ENCODE measurements at places on chromosomes 7 and 10.

GRCh38 chr7:33806298-33807154, 98.8 kb upstream of the BMPER start:
- DNase-seq, result peak; percentile 51

DNA sequence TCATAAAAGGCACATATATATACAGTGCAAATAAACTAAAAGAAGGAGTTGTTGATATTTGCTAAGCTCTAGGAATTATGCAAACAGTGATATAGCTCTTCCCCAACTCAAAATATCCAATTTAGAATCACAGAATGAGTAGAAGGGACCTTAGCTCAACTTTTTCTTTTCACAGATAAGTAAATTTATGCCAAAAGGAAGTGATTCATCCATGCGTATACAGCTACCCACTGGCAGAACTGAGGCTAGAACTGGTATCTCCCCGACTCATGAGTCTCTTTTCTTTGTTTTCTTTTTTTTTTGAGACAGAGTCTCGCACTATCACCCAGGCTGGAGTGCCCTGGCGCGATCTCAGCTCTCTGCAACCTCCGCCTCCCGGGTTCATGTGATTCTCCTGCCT, 54.2 kb upstream of the SVIL start:
- peak; percentile 75 for DNase-seq

- peak; percentile 2 for DNase-seq
Observed at GRCh38 chr7:111588065-111588433, 25.8 kb upstream of the IMMP2L start.

DNA sequence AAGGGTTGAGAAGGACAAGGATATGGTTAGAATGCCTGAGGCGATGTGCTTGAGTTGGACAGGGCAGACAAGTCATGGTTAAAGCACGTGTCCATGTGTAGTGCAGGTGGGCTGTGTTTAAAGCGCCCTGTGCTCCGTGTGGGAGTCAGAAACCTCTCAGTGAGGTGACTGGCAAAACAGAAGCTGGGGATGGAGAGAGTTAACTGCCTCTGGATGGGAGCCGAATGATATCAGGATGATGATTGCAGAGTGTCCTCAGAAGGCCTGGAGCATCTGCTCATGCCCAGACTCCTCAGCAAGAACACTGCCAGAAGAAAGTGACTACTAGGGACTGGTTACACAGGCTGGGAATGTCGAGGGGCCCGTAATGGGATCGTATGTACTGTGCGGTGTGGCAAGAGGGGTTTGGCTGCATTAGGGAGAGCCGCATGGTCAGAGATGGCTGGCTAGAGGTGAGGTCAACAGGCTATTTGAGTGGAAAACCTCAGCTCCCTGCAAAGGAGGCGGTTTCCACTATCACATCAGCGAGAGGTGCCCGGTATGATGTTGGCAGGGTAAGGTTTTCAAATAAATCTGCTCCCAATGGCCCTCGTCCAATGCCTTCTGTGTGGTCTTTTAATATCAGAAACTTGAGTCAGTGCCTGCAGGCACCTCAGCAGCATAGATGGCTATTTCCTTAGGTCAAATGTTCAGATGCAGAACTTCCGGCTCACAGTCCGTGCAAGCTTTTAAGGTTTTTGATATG, 26.1 kb upstream of the MRC1 start:
- no peak for DNase-seq

GRCh38 chr10:3655528-3655927, 129.5 kb downstream of the KLF6 start:
- DNase-seq, result peak; percentile 17

- DNase-seq, result no peak
Observed at GRCh38 chr10:15735763-15736162, 16.0 kb upstream of the ITGA8 start.

DNA sequence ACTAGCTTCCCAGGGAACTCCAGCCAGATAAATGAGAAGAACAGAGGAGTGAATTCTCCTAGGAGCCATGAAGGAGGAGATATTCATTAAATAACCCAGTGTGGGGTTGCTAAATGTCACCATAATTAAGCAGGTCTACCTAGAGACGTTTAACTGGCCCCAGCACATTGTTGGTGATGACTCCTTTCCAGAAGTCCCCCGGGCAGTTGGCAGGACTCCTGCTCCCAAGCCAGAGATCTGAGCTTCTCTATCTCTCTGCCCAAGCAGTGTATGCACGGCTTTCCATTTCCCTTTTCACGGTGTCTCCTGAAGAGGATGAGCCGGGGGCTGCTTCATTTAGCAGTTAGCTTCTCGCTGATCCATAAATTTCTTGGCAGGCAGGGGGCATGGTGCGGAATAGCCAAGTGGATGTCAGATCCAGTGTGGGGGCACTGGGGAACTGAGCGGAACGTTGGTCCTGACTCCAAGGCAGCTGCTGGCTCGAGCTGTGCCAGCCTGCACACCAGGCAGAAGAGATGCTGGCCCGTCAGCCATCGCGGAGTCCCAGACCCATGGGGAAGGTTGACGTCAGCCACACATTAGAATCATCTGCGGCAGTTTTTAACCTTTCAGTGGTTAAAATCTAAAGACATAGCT, 142.0 kb upstream of the NPY start:
- no peak for DNase-seq

DNA sequence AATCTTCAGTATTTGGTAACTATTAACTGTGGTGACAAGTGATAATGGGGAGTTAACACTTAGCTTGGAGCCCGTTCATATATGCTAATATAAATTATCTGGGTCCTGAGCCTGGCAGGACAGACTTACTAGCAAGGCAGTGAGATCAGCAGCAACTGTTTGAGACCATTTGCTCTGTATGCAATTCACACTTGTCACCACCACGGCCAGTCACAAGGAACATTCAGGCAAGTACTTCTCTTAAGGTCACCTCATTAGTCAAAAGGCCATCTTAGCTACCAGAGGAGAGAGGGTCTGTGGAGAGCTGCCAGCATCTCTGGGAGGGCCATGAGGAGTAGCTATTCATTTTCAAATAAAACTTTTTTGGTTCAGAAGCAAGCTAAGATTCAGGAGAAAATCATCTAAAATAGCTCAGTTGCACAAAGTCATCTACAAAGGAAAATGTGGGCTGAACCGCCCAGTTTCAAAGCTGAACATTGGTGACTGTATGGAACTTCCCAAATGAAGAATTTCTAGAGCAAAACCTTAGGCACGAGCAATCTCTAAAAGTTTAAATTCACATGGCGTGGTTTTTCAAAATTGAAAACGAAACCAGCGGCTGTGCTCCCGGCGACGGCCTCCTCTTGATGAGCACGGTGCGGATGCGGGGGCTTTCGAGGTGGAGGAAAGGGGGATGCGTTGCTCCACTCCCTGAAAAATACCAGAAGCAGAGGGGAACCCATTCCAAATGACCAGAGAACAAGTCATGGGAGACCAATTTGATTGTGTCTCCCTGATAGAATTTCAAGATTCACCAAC, 233.5 kb upstream of the MGMT start:
- DNase-seq, result no peak

- no peak for DNase-seq
Observed at GRCh38 chr10:964988-965417, 23.2 kb upstream of the GTPBP4 start.

DNA sequence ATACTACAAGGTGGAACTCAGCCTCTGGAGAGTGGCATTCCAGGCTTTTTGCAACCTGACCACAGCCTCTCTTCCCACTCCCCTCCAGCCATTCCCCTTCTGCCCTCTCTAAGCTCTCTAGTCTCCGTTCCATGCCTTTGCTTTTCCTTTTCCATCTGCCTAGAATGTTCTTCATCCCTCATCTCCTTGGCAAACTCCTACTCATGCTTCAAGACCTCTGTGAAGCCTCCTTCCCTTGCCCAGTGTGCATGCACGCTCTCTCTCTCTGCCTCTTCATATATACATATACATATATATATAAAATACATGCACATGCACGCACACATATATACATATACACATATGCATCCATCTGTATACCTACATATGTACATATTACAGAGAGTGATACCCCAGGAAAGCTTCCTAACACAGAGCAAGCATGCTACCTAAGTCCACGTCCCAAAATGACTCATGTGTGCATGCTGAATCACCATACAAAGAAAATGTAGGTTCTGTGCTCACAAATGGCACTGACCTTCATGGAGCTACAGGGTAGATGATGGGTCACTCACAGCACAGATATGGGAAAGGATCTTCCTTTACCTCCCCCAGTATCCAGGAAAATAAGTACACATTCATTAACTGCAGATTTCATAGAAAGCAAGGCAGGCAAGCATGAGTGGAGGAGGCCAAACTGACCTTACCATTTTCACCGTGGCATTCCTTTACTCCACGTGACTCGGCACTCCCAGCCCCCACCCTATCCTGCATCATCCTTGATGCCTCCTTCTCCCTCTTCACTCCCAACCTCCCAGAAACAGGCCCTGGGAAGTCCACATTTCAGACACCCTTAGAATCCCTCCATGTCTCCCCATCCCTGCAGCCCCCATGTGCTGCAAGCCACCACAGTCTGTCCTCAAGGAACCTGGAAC, 238.4 kb upstream of the ZMIZ1 start:
- DNase-seq, result peak; percentile 53

- peak; percentile 58 for DNase-seq
Observed at GRCh38 chr10:90062786-90063185, 361.4 kb downstream of the KIF20B start.

DNA sequence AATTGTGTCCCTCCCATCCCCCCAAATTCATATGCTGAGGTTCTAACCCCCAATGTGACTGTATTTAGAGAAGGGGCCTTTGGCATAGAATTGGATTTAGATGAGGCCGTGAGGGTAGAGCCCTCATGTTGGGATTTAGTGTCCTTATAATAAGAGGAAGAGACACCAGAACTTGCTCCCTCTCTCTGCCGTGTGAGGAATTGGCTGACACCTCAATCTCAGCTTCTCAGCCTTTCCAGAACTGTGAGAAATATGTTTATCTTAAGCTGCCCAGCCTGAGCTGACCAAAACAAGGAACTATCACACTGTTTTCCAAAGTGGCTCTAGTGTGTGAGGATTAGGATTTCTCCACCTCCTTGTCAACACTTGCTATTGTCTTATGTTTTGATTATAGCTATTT, 400.0 kb upstream of the FZD8 start:
- no peak for DNase-seq

DNA sequence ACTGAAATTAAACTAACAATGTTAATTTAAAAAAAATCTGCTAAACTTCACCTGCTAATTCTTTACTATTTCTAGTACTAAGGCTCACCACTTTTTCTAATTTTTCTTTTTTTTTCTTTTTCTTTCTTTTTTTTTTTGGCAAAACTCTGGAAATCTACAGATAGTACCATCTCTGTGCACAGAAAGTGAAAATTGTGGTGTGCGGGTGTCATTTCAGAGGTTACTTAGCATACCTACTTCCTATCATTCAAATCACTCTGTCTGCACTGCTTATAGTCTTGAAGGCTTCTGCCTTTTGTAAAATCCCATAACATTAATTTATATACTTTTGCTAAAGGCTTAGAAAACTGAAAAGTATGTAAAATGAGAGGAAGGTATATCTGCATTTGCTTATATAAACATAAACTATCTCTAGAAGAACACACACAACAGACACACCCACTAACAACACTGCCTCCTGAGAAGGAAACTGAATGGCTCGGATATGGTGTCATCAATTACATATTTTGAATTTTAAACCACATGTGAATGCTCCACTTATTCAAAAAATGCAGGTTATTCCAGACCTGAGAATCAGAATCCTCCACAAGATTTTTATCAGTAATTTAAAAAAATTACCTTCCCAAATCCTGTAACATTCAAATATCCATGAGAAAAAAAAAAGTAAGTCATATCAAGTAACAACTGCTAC, 229.5 kb downstream of the PARD3 start:
- no peak for DNase-seq

- DNase-seq, result no peak
Observed at GRCh38 chr10:69803809-69804208, 2.1 kb downstream of the COL13A1 start.

DNA sequence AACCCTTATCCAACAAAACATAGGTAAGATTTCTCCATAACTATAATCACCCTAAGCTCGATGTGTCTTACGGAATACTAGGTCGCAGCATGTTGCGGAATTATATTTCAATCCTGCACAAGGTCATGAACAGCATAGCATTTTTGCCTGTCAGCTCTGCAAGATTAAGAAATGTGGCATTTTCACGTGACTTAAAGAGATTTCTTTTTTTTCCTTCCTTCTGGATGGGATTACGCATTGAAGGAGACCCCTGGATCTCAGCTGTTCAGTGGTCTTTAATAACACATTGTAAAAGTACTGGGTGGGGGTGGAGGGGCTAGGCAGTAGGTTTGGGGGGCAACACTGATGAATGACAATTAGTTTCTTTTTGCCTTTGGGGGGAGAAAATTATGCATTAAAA, 106.7 kb downstream of the CUBN start:
- peak; percentile 88 for DNase-seq

DNA sequence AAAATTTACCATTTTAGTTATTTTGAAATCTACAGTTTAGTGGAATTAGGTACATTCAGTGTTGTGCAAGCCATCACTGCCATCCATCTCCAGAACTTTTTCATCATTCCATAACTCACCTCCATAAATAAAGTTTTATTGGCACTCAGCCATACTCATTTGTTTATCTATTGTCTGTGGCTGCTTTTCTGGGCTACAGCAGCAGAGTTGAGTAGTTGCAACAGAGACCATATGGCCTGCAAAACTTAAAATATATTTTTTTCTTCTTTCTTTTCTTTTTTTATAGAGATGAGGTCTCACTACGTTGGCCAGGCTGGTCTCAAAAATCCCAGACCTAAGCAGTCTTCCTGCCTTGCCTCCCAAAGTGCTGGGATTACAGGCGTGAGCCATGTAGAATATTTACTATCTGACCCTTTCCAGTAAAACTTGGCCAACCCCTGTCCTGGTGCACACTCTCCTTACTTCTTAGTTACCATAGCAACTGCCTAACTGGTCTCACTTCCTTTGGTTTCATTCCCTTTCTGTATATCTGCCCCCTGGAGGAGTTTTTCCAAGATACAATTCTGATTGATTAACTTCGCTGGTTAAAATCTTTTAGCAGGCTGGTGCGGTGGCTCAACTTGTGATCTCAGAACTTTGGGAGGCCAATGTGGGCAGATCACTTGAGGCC, 133.2 kb downstream of the CUX1 start:
- peak; percentile 94 for DNase-seq

DNA sequence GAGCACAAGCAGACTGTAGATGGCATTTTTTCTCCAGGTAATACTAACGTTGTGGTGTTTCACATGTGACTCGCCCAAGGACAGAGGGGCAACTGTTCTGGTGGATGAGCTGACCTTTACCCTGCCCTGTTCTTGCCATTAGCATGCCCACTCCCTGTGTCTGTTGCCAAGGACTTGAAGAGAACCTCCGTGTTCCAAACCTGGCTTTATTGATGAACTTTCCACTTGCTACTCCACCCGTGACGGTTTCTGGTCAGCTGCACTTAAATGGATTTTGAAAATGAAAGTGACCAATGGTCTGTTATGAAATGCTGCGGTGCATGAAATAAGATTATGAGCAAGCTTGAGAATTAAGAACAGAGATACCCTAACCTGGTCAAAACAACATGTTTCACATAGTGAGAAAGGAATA, 30.4 kb downstream of the LRRC4 start:
- DNase-seq, result peak; percentile 81

Data from amniotic epithelial cell (primary cell).